Left colon (tissue), 2 donors: ENCODE measurements at places on chromosomes 6 and 20.

DNA sequence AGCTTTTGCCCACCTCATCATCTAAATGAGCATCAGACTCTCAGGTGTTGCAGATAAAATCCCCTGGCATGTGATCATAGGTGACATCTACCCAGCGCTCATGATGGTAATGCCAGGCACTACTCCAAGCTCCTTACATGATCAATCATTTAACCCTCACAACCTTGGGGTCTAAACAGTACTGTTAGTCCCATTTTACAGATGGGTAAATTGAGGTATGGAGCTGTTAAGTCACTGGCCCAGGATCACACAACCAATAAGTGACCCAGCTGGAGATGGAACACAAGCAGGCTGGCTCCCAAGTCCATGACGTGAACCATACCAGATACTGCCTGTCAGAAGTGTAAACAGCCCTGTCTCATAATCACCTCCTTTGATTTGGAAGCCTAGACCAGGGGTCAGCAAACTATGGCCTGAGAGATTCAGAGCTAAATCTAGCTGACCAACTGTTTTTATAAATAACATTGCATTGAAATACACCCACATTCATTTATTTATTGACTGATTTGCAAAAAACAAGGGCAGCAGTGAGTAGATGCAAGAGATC, 79.2 kb downstream of the UNC5CL start:
- DNase-seq: no peak

GRCh38 chr20:47066484-47067270, 172.0 kb downstream of the EYA2 start:
- DNase-seq: no peak

DNA sequence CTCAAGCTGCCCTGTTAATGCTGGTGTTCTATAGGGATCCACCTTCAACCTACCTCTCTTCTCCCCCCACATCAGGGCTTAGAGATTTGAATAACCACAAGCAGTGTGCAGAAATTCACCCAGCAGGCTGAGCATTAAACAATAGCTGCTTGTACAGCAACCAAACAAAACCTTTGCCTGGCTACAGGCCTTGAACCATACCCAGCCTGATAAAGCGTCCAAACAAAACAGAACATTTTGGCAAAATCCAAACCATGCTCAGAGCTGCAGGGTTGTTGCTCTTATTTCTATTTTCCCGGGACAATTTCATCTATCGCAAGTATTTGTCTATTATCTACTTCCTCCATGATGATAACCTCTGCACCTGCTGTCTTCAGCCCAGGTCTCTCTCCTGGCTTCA, 142.3 kb downstream of the UNC5CL start:
- DNase-seq: no peak

GRCh38 chr6:115909923-115910546, 150.7 kb downstream of the FRK start:
- no peak for DNase-seq

DNA sequence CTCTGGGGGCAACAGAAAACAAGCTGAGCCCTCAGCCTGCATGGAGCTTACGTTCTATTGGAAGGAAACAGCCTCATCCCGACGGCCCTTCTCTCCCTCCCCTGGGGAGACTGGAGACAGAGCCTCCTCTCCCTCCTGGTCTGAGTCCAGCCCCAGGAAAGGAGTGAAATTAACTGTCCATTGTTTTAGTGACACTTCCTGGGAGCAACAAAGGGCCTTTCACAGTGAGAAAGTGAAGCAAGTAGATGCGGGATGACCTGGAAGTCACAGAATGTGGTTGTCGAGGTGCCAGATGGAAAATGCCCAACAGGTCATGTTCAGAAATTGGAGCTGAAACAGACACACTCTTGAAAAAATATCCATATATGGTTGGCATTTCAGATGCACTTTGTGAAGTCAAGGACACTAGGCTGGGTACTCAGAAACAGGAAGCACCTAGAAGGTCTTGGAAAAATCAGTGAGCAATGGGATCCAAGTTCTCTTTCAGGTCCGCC, 77.8 kb downstream of the TFAP2C start:
- DNase-seq: no peak

DNA sequence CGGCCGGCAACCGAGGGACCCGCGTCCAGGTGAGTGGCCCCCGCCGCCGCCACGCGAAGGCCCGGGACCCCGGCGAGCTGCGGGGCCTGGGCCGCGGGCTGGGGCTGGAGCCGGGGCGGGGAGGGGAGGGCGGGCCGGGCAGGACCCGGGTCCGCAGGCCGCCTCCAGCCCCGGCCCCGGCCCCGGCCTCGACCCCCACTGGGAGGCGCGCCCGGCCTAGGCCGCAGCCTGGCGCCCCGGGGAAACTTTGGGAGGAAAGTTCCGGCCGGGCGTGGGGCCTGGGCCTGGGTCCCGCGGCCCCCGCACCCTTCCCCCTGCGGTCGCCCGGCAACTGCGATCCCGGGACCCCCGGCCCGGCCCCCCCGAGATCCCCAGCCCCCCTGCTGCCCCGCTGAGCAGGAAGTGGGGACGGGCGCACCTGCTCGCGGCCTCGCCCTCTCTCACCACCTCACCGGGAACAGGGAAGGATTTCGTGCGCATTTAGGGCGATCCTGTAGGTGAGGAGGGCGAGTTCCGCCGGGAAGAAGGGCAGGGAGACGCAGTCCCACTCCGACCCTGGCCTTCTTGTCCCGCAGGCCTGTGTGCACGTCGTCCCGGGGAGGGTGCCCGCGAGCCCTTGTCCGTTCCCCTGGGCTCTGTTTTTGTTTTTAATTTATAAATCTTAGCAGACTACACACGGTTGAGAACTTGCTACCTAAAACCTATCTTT, 402 bp downstream of the OSBPL2 start:
- peak; percentile 63 for DNase-seq

GRCh38 chr6:6002005-6002847, 4.5 kb downstream of the NRN1 start:
- DNase-seq: no peak

DNA sequence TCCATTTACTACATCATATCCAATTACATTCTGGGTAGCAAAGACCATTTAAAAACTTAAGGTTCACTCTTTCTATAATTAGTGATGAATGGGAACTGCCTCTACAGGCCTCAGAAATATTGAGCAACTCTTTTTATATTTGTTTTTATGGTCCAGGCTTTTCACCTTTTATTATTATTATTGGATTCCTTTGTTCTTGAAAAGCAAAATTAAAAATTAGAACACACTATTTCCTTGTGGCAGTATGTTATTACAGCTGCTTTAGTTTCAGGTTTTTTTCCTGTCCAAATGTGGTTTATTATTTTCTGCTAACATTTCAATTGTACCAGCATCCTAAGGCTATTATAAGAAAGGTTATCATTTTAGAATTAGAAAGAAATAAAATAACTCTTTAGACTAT, 150.1 kb downstream of the FARS2 start:
- no peak for DNase-seq
